ENCODE measurements at places on chromosomes 2 and 18.

DNA sequence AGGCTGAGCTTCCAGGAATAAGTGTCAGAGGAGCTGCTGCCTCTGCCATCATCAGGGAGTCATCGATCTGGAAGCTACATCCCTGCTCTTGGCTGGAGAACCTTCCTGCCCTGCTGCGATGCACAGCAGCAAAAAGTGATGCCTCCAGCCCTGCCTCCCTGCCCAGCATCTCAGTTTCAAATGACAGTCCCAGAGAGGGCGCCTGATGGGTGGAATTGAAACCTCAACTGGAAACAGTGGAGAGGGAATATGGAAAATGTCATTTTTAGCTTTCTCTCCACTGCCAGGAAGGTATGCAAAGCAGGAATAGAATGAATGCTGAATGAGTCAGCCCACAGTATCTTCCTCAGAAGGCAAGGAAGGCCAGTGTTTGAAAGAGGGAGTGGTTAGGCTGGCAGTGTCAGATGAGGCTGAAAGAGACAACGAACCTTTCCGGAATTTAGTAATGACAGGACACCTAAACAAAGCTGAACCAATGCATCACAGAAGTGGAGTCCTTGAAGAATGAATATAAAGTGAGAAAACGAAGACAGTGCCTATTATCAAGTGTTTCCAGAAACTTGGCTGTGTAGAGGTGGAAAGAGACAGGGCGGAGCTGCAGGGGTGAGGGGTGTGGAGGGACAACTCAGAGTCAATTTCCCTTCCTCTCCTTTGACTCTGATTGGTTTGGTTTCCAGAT lies 153.9 kb upstream of the NDUFV2 start:
- DNase-seq, result no peak

GRCh38 chr18:35464831-35465279 lies 32.9 kb downstream of the INO80C start:
- no peak for DNase-seq

DNA sequence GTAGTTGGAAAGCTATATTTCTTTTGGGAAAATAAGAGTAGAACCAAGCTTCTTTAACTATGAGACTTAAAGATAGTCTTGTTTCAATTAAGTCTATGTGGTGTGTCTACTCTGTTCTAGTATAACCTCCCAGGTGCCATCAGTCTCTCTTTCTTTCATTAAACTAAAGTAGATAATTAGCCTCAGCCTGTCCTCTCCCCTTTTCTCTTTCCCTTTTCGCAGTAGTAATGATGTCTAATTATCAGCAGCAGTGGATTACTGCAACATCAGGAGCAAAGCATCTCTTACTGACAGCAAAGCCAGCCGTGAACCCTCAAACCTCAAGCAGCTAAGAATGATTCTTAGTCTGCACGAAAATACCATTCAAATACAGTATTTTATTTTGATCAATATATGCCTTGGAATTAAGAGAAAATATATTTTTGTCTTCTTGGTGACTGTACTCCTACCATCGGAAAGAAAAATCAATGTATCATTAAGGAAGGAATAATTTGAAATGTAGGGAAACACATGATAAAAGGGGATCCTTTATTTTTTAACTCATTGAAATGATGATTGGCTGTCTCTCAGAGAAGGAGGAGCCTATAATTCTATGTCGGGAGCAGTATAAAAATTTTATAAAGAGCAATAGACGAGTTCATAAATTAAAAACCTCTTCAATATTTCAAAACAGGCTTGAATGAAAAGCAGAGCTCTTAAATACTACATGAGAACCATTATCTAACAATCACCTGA lies 4.5 kb downstream of the NOL4 start:
- no peak for DNase-seq

DNA sequence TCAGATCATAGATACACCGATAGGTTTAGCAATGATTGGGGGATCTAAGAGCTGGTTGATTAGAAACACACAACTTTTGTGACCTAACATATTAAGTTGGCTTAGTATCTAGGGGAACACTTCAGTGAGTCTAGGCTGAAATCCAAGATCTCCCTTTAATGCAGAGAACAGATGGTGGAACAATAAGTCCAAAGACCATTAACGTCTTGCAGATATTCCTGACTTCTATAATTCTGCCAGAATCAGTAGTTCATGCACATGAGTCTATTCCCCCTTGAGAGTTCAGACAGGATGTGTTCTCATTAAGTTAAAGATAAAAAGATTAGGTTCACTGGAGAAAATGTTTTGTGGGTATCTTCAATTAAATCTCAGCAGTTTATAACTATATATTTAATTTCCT lies 506.5 kb downstream of the TSN start:
- no peak for DNase-seq

DNA sequence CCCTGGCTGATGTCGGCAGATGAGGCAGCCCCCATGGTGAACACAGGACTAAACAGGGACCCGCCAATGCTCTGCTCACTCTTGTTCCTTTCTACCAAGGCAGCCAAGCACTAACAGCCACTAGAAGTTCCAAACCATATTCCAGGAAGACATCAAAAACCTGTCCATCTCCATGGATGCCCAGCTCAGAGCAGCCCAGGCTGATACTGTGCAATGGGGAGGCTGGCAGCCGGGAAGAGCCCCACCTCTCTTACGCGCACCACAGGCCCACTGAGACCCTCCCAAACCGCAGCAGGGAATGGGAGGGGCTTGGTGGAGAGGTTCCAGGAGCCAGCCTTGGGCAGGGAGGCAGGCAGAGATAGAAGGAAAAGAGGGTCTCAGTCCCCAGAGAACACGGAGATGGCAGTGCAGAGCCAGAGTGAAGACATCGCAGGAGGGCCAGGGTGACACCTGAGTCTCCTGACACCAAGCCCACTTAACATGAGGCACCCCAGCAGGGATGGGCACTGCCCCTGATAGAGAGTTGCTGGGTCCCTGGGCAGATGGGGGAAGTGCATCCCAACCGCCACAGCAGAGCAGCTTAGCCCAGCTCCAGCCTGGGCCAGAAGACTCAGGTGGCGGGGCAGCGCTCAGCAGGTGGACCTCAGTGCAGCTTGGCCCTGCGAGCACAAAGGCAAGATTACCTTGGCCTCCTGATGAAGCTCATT lies 3.4 kb downstream of the HS6ST1 start:
- DNase-seq, result no peak

- DNase-seq, result peak; percentile 24
These were observed 142.8 kb downstream of the NDUFA10 start for GRCh38 chr2:239882331-239882732.

- DNase-seq, result no peak
These were observed 380.5 kb downstream of the ERBB4 start for GRCh38 chr2:212158081-212158480.

All from stimulated activated CD8-positive, alpha-beta memory T cell treated with anti-CD3 and anti-CD28 coated beads, Interleukin-4, amount 100 ng/mL, for 24 hours (primary cell).